ENCODE measurements at places on chromosomes 11 and 22.

DNA sequence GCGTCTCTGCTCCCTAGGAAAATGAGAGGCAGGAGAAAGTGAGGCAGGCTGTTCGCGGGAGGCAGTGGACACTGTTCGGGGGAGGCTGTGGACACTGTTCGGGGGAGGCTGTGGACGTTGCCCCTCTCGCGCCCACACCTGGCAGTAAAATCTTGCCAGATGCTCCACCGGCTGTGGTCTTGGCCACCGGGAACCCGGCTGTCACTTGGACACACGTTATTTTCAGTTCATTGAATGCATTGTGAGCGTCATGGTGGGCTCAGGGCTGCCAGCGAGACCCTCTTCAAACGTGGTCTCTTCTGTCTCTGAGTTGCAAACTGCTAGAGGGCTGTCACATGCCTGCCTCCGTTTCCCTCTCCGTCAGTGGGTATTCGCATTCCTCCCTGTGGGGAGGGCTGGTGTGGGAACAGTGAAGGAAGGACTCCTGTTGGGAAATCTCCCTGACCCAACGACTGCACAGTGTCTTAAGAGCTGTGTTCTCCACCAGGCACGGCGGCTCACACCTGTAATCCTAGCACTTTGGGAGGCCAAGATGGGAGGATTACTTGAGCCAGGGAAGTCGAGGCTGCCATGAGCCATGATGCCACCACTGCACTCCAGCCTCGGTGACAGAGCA lies 1.4 kb downstream of the PRR5 start:
- DNase-seq, result no peak

GRCh38 chr11:13880634-13881033 lies 81.9 kb upstream of the SPON1 start:
- DNase-seq, result no peak

- no peak for DNase-seq
Measured at GRCh38 chr22:20115691-20116375, at the start of gene RANBP1. RANBP1 (plus strand) TSS chr22:20116104; CDS start chr22:20116185, 81 bp downstream.

DNA sequence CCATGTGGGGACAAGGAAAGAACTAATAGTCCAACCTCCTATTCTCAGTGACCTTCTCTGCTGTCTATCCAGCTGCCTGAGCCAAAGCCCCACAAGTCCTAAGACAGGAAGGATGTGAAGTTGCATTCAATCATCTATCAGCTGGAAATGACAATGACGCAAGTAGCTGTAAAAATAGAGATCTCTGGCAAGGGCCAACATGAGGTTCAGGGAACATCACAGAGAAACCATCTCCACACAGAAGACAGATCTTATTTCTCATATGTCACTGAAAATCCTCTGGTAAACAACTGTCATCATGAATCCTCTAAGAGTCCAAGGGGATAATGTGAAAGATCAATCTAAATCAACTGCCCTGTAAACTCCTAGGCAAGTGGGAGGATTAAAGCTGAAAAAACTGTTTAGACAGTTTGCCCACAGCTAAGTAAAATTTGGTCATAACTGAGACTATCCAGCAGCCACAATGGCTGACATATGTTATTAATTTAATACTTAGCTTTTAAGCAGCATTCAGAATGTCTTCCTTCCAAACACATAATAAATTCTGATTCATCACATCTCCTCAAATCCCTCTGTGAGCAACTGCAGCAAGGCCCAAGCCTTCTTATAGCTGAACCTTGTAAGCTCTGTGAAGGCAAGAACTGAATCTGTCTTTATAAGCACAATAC lies 52.1 kb downstream of the ALG9 start:
- DNase-seq, result no peak

DNA sequence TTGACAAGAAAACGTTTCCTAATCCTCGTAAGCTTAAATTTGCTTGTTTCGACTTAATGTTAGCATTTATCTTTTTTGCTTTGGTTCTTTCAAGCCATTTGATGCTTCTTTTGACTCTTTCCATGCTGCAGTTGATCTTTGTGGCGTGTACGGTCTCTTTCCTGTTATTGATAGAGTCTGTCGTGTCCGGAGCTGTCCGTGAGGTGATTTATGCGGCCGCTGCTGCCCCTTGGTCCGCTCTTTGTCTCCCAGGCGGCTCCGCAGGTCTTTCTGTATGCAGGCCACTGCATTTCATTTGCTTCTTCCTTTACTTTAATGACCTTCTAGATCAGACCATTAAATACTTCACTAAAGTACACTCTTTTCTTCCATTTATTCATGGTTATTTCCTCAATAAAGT lies 50.3 kb downstream of the TBC1D22A start:
- DNase-seq, result no peak

- DNase-seq, result peak; percentile 39
Measured at GRCh38 chr11:117678658-117679406, 118.2 kb downstream of the DSCAML1 start.

DNA sequence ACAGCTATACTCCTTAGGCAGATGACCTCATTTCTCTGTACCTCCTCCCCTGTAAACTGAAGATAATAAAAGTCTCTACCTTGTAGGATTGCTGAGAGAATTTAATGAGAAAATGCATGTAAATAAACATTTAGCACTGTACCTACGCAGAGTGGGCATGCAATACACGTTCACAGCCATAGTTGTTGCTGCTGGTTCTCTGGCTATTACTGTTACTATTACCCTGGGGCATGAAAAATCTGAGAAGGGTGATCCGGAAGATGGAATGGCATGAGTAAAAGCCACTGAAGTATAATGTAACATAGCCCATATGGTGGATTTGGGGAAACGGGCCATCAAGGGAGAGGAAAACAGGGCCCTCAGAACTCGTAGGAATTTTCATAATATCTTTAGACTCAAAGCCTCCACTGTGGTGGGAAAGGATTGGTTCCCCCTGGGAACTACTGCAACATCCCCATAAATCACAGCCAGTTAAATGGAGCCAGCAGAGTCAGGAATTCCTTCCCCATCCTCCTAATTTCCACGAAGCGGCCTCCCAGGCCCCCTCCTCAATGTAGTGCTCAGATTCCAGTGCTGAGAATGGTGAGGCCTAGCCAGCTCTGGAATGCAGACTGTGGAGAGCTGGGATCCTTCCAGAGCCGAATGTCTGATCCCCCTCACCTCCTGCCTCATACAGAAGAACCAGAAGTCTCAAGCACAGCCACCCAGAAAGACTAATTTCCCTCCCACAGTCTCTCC lies 205.3 kb downstream of the MN1 start:
- DNase-seq, result no peak

GRCh38 chr11:68882391-68882790 lies 21.2 kb downstream of the MRPL21 start:
- DNase-seq, result no peak

Data from NCI-H2029 (cell line).